ENCODE measurements at places on chromosomes 7 and 10.

DNA sequence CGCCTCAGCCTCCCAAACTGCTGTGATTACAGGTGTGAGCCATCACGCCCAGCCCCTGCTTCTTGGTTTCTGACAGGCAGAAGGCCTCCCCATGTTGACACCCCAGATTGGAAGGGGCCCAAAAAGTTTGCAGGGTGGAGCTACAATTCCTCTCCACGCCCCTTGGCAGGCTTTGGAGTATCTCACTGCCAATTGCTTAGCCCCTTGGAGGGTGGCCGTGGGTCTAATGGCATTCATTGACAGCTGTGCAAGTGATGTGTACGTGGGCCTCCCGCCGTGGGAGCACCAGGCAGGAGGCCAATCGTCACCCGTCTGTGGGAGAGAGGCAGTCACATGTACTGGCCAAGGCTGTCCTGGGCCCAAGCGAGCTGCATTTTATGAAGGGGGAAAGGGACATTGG lies 73.7 kb upstream of the PPIF start:
- no peak for DNase-seq

DNA sequence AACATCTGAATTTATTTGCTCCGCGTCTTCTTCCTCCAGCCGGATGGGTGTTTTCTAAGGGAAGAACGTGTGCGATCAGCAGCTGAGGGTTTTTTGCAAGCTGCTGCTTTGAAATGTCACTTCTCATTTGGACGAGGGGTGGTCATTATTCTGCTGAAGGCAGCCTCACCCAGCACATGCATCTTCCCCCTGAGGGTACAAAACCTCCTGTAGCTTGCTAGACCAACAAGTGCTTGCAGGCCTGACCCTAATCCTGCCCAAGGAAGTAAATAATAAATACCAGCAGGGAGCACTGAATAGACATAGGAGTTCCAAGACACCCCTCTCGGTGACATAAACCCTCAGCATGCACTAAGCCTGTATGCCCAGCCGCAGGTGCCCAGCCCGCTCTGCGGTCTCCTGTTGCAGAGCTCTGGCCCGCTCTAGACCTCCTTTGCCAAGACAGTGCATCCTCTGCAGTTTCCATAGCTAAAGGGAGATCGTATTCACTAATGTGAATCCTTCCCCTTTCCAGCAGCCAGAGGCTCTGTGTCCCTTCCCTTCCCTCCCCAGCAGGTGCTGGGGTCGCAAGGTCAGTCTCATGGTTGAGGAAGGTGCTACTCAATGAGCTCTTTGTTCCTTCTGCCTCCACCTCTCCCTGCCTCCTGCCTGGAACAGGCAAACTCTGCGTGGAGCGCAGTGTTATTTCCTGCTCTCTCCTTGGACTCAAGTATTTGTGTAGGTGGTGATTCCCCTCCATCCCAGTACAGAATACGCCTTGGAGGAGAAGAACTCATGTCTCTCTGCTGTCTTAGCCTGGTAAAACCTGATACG lies 36.6 kb downstream of the SBDS start:
- no peak for DNase-seq

GRCh38 chr10:88861036-88861435 lies 9.4 kb upstream of the ANKRD22 start:
- no peak for DNase-seq

- peak; percentile 29 for DNase-seq
Observed at GRCh38 chr7:73774923-73775322, 4.9 kb upstream of the CLDN3 start.

GRCh38 chr10:59900048-59900727 lies 6.2 kb downstream of the CCDC6 start:
- DNase-seq = no peak

DNA sequence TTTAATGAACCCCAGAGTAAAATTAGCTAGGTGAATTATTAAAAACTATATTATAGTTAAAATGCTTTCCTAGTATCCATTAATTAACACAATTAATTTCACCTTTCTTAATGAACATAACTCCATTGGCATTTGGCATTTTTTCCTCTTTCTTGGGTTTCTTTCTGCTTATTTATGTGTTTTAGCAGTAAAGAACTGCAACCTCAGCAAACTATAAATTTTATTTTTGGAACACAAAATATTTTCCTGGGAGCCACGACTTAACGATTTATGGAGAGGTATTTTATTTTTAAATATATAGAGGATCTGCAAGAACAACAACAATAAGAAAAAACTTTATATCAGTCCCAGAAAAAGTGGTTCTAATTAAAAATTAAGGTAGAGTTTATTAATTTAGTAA lies 447.4 kb upstream of the ETV1 start:
- DNase-seq = no peak

All from EL (cell line).